ENCODE measurements at places on chromosomes 16 and 17.
A peak's percentile ranks its signal among the peaks of the same experiment; 100 is the strongest.

DNA sequence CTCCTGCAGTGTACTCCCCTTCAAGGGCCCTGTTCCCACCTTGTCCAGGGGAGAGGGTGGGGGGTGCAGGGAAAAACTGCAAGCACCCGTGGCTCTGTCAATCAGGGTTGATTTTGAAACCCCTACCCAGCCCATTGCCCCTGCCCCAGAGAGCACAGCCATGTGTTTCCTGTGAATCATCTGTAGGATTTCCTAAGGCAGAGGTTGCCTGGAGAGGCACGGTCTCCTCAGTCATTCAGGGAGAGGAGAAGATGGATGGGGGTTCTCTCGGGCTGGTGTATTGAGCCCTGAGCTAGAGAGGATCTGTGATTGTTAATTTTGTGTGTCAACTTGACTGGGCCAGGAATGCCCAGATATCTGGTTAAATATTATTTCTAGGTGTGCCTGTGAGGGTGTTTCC is 3.5 kb upstream of the AGRP start:
- no peak for DNase-seq

- DNase-seq, result peak; percentile 63
These were observed 4.6 kb downstream of the SMCR8 start for GRCh38 chr17:18319604-18320256.

DNA sequence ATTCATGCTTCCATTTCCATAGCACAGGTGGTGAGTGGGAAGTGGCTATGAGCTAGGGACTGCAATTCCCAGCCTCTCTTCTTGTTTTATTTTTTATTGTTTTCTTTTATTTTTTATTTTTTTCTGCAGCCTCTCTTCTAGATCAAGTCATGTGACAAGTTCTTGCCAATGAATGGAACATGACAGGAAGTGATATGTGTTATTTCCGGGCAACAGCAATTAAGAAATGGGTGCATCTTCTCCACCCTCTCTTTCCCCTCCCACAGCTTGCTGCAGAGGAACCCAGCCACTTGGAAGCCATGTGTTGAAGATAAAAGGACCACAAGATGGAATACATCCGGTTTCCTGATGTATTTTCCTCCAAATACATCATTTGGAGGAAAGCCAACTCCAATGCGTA is 23.6 kb downstream of the IRX5 start:
- DNase-seq, result no peak

DNA sequence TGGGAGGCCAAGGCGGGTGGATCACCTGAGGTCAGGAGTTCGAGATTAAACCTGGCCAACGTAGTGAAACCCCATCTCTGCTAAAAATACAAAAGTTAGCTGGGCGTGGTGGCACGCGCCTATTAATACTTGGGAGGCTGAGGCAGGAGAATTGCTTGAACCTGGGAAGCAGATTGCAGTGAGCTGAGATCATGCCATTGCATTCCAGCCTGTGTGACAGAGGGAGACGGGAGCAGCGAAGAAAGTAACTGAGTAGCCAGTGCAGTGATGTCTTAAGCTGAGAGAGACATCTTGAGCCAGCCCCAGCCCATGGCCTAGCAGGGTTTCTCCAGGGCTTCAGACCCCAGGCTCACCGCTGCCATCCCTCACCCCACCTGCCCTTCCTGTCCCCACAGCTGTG is 9.8 kb upstream of the SMIM5 start:
- DNase-seq, result no peak

GRCh38 chr17:39178536-39178935 is 12.6 kb upstream of the ARL5C start:
- no peak for DNase-seq

DNA sequence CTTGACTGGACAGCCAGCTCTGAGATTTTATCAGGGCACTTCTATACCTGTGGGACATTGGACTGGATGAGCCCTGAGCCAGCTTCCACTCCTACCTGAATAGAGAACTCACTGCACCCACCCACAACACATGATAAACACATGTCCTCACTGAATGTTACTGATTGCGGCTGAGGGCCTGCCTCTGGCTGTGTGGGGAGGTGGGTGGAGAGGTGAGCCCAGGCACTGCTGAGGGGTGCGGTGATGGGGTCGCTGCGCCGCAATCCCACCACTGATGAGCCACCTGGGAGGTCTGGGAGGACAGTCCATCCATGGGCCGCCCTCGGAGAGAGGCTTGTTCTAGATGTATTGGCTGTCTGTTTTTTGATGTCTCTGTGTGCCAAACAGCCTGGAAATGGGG is 5.4 kb downstream of the TMEM92 start:
- DNase-seq, result no peak

GRCh38 chr16:83878838-83879237 is 20.1 kb upstream of the MLYCD start:
- peak; percentile 83 for DNase-seq

GRCh38 chr17:83096401-83097224 is 17.2 kb downstream of the METRNL start:
- no peak for DNase-seq

GRCh38 chr17:40014375-40014980 is 762 bp upstream of the CSF3 start:
- DNase-seq, result no peak

DNA sequence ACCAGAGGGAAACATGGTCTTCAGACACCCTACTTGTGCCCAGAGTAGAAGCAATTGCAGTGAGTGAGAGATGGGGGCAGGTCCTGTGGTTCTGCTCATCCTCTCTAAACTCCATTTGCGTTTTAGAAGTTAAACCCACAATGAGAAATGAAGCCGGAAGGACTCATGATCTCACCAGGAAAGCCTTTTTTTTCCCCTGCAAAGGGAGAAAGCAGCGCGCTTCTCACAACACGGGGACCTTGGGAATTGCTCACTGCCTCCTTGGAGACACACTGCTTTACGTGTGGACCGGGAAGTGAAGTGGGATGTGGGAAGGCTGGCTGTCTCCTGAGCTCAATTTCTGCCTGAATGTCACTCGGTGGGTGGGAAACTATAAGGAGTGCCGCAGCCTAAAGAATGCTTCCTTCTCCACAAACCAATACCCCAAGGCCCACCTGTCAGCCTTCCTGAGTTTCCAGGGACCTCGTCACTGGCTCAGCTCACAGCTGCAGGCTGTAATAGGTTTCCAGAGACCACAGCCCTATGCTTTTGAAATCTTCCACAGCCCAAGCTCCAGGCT is 365.4 kb downstream of the XYLT1 start:
- DNase-seq, result peak; percentile 38

DNA sequence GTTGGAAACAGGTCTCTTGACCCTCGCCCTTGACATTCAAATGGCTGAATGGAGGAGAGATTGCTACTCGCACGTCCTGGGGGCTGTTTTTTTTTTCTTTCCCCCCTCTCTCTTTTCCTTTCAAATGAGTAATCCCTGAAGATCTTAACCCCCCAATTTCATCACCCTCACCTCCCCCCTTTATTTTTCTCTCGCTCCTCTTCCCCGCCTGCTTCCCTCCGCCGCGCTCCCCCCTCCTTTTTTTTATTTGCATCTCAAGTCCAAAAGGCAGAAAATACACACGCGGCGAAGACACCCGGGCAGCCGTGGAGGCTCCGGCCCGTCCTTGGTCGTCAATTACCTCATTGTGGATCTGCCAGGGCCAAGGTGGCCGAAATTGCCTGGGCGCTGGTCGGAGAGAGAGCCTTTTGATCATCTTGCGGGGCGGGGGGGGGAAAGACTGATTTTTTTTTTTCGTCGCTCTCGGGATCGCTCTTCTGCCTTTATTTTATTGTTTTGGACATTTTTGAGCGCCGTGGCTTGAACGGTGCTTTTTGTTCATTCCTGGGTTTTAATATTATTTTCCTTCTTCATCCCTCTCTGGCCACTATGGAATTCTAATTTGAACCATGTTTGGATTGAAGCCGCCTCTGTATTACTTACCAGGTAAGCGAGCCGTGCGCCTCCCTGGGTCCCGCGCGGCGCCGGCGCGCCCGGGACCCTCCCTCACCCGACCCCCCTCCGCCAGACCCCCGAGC is 57.2 kb upstream of the GSE1 start:
- peak; percentile 49 for DNase-seq

DNA sequence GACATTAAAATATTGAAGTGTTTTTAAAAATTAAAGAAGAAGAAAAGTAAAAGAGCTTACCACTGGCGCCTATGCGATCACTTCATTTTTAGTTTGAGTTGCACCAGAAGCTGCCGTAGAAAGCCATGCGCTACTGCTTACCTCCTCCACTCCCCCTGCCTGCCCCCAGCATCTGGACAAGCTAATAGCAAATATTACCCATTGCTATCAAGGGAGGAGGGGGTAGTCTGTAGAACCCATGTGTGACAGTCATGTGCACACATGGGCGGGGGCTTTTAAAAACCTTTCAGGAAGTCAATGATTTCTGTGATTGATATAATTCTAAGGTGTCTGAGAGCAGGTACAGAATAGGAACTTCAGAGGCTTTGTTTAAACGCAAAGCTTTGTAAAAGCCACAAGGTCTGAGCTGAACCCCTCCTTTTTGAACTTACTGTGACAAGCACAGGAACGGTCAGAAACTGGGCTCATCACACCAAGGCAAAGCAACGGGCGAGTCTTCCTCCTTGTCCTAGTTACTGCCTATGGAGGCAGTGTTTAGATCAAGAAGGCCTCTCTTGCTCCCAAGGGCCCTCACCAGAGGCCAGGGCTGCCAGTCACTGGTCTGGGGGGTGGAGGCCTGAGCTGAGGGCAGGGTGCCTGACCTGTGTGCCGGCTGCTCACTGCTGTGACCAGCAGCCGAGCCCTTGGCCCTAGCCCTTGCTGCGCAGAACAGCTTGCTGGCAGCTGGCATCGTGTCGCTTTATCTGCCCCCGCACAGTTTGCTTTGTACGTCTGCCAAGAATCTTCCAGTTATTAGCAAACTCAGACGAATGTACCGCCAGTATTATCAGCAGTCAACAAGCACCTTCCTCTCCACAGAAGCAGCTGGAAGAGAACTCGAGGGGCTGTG is 15.0 kb downstream of the GINS2 start:
- no peak for DNase-seq

GRCh38 chr16:51382940-51383339 is 231.9 kb upstream of the SALL1 start:
- DNase-seq, result no peak

DNA sequence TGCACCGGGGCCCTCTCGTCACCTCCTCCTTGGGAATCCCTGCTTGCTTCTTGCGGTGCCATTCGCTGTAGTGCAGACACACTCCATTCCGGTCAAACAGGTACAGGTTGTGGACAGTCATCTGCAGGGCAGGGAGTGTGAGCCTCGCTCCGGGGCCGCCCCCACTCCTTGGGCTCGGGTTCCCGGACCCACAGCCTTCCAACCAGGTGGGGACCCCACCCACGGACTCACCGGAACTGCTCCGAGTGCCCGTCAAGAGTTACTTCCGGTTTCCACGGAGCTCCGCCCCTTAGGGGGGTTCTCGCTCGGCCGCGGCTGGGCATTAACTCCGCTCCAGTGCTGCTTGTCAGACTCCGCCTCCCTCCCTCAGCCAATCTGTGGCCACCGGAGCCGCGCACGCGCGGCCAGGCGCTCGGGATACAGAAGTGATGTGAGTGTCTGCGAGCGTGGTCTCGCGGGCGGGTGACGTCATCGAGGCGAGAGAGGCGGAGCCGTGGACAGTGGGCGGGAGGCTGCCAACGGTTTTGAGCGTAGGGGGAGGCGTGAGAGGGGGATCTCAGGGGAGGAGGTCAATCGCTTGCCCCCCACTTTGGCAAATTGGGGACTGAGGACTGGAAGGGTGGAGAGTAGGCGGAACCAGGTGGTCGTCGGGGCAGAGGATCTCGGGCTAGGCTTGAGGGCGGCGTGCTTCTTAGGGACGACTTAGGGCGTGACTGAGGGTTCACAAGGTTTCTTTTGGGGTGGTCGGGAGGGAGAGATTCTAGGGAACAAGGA is at the start of the genes CNTROB and TRAPPC1:
CNTROB (plus strand) TSS at position 498 of the 774 bp plus-strand sequence. CDS start 874 bp downstream, outside the sequence.
TRAPPC1 (minus strand) TSS at position 238 of the 774 bp plus-strand sequence; CDS start at position 121, 117 bp downstream.
- peak; percentile 99 for DNase-seq

- DNase-seq, result no peak
These were observed 24.9 kb downstream of the SAP30BP start for GRCh38 chr17:75691801-75692626.

DNA sequence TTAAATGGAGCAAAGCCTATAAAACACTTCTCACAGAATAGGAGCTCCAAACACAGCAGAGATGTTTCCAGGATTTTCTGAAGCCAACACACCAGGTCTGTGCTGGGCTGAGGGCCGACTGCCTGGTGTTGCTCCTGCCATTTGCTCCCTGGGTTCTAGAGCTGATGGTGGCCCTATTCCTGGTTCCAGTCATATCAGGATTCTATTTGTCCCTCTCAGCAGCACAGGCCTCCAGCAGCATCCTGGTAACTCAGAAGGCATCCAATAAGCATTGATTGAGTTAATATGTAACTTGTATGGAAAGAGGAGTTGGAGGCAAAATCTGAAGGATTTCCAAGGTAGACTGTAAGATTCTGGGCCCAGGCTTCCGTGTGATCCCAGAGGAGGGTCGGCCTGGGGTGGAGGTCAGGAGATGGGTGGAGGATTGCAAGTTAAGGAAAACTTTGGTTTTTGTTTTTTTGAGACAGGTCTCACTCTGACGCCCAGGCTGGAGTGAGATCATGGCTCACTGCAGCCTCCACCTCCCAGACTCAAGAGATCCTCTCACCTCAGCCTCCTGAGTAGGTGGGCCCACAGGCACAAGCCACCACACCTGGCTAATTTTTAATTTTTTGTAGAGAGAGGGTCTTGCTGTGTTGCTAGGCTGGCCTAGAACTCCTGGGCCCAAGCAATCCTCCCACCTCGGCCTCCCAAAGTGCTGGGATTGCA is 5.7 kb downstream of the NUPR1 start:
- DNase-seq, result no peak

- no peak for DNase-seq
These were observed 19.6 kb upstream of the CEP20 start for GRCh38 chr16:15907863-15908478.

- peak; percentile 92 for DNase-seq
These were observed 19.3 kb downstream of the GDE1 start for GRCh38 chr16:19502395-19503131.

- no peak for DNase-seq
These were observed 12.2 kb downstream of the ORC6 start for GRCh38 chr16:46701615-46702014.

GRCh38 chr16:82302042-82302727 is 132.2 kb upstream of the MPHOSPH6 start:
- DNase-seq, result no peak

Measured in eye (tissue), 1 donor.